Karpas-422 (cell line): ENCODE measurements at places on chromosomes 16 and 17. TPM values are rescaled to one million over a fixed set of nuclear protein-coding genes. Genes with fewer than 3 reads are reported as not detected.
A peak's percentile ranks its signal among the peaks of the same experiment; 100 is the strongest.

DNA sequence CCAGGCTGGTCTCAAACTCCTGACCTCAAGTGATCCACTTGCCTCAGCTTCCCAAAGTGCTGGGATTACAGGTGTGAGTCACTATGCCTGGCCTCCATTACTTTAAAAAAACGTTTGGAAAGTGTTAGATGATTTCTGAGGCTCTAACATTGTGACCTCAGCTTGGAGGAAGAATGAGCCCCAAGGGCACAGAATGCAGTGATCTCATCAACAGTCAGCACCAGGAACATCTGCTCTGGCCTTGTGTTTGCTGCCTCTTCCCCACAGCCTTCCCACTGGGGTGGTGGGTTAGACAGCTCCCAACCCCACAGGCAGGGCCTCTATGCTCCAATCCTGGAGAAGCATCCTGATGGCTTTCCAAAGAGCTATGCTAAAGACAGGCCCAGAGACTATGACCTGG lies 37.7 kb upstream of the SREBF1 start:
- no peak overlapping the region for H3K4me3 ChIP-seq
- DNase-seq, result no peak
- H3K27me3 ChIP-seq, result no peaks in the 10 kb centered on the region
- H3K27ac ChIP-seq, result no peak overlapping the region
- no peaks in the 10 kb centered on the region for H3K36me3 ChIP-seq

Gene NOL11
- 30.1 and 54.1 TPM in 2 replicates for total RNA-seq

GRCh38 chr17:27579897-27580321 lies 51.1 kb upstream of the LGALS9 start:
- H3K4me1 ChIP-seq, result no peaks in the 10 kb centered on the region
- H3K27me3 ChIP-seq, result no peaks in the 10 kb centered on the region
- no peaks in the 10 kb centered on the region for H3K36me3 ChIP-seq
- DNase-seq, result no peak
- H3K27ac ChIP-seq, result no peak overlapping the region

- peaks cover 20% of the 10 kb centered on the region for H3K4me1 ChIP-seq
- peaks cover 6% of the 10 kb centered on the region; the same call in 1 of the 2 replicates for H3K36me3 ChIP-seq
- H3K4me3 ChIP-seq, result no peak overlapping the region
- H3K27me3 ChIP-seq, result no peaks in the 10 kb centered on the region
- no peak for DNase-seq
These were observed 26.5 kb downstream of the SREBF1 start for GRCh38 chr17:17810084-17810894.

Gene PDE6G
- total RNA-seq, result 1.6 and 2.7 TPM in 2 replicates

DNA sequence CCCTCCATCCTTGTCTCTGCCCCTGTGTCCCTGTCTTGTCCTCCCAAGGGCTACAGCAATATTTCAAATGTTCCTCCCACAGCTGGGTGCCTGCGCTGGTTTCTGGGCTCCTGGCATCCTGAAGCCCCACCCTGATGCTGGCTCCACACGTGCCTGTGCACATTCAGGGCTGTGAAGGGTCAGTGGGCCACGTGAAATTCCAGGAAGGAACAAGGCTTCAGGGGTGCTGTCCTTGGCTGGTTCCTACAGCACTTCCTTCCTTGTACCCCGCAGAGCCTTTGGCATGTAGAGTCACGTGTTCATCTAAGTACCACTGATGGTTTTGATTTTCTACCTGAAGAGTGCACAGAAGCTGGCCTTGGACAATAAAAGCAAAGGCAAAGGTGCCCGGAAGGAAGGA lies 57.7 kb upstream of the NLK start:
- no peaks in the 10 kb centered on the region for H3K36me3 ChIP-seq
- no peak overlapping the region for H3K27ac ChIP-seq
- H3K4me3 ChIP-seq, result peak overlapping the region; percentile 42; the same call in 1 of the 2 replicates
- H3K4me1 ChIP-seq, result peaks cover 29% of the 10 kb centered on the region
- DNase-seq, result no peak
- H3K27me3 ChIP-seq, result no peaks in the 10 kb centered on the region

DNA sequence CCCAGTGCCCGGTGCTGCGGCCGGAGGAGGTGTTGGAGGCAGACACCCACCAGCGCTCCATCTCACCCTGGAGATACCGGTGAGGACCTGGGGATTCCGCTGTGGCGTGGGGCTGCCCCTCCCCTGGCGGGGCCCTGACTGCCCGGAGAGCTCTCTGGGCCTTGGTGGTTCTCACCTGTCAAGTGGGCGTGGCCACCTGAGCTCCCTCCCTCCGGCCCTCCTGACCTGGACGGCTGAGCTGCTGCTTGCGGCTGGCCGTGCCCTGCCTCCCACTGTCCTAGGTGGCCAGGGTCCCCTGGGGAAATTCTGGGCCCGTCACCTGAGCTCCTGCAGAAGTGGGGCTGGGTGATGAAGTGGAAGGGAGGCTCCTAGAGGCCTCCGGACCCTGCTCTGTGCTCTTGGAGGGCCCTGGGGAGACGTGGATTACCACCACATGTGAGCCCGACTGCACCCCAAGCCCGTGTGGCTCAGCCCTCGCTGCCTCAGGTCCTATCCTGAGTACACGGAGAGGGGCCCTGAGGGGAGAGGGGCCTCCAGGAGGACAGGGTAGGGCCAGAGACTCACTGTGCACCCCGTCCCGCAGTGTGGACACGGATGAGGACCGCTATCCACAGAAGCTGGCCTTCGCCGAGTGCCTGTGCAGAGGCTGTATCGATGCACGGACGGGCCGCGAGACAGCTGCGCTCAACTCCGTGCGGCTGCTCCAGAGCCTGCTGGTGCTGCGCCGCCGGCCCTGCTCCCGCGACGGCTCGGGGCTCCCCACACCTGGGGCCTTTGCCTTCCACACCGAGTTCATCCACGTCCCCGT lies 1.1 kb downstream of the IL17C start:
- H3K27me3 ChIP-seq, result no peaks in the 10 kb centered on the region
- 0 out of 2 replicates have a peak overlapping the region, but pooled peaks have one; percentile 0 for H3K4me3 ChIP-seq
- peak; percentile 73 for DNase-seq
- H3K36me3 ChIP-seq, result no peaks in the 10 kb centered on the region; the same call in 1 of the 2 replicates

DNA sequence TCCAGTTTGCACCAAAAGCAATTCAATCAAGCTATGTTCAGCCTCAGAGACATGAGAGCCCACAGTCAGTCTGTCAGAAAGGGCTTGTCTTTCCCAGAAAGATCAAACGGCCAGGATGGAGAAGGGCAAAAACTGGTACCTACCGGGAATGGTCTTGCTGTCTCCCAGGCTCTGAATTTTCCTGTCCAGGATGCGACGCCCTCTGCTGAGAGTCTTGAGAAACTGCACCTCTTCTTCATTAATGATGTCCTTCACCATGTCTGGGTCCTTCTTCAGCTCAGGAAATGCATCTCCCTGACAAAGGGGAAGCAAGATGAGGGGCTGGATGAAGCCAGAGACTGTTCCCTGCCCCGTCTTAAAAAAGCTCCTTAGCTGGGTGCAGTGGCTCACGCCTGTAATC lies 15.8 kb upstream of the EXOSC6 start:
- no peaks in the 10 kb centered on the region for H3K4me1 ChIP-seq
- no peak overlapping the region for H3K4me3 ChIP-seq
- H3K27me3 ChIP-seq, result no peaks in the 10 kb centered on the region
- peaks cover 47% of the 10 kb centered on the region for H3K36me3 ChIP-seq
- H3K27ac ChIP-seq, result no peak overlapping the region

- no peaks in the 10 kb centered on the region for H3K27me3 ChIP-seq
- H3K27ac ChIP-seq, result no peak overlapping the region
- H3K4me1 ChIP-seq, result no peaks in the 10 kb centered on the region
These were observed 25.1 kb downstream of the TBX4 start for GRCh38 chr17:61477204-61477834.

DNA sequence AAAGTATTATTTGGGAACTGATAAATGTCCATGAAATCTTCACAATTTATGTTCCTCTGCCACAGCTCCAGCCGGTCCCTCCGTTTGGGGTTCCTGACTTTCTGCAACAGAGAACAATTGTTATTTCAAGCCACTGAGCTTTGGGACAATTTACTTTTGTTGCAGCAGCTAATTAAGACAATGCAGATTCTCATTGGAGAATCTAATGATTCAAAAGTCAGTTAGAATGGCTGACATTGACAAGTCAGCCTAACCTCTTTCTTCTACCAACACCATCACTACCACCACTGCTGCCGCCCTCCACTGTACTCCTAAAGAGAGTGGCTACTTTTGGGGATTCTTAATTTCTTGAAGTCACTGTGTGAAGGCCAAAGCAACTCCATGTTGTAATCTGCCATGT lies 15.0 kb upstream of the HEATR6 start:
- no peaks in the 10 kb centered on the region for H3K27me3 ChIP-seq
- DNase-seq, result no peak
- H3K36me3 ChIP-seq, result no peaks in the 10 kb centered on the region
- peaks cover 58% of the 10 kb centered on the region for H3K4me1 ChIP-seq

Gene HSF5
- total RNA-seq, result 0.11 and 0.82 TPM in 2 replicates

DNA sequence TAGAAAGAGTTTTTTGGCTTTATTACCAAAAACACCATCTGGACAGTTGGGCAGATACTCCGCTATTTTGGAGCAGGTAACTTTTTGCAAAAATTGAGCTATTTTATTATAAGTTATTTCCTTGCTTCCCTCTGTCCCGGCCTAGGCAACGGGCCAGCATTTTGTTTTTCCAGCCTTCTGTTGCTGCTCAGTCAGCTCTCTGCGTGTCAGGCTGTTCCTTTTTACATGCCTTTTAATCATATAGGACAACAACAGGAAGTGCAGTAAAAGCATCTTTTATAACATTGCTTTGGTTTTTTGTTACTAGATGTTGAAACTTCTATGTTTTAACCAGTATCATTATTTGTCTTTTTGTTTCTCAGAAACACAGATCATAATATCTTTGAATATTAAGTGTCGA lies 30.4 kb downstream of the PPM1D start:
- peaks cover 16% of the 10 kb centered on the region for H3K4me1 ChIP-seq
- H3K4me3 ChIP-seq, result no peak overlapping the region
- H3K36me3 ChIP-seq, result peaks cover 3% of the 10 kb centered on the region; the same call in 1 of the 2 replicates
- no peaks in the 10 kb centered on the region for H3K27me3 ChIP-seq

DNA sequence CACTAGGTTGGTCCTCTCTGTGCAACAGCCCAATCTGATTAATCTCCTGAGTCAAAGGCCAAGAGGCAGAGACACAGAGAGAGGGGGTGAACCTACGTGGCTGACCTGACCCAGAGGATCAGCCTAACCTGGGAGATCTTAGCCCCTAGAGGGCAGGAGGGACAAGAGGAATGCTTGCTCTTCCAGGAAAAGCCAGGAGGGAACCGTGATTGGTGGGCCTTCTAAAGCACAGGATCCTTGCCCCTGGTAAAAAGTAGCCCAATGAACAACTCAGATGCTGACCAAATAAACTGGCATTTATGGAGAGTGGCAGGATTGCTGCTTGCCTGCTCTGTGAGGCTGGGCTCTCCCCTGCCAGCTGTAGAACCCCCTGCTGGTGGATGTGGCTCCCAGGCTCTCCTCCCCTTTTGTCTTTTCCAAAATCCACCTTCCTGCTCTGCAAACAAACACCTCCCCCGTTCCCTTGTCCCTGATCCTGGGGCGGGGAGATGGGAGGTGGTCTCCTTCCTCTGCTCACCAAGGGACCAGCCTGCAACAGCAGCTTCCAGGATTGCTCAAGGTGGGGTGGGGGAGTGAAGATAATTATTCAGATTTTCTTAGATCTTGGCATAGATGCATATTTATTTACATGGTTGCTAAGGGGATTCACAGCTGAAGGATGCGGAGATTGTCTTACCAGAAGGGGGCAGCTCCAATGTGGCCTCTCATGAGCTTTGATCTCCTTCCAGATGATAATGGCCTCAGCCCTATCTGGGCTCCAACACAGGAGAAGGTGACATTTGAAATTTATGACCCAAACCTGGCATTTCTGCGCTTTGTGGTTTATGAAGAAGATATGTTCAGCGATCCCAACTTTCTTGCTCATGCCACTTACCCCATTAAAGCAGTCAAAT lies 71.9 kb downstream of the SDR42E1 start:
- peaks cover 98% of the 10 kb centered on the region for H3K36me3 ChIP-seq
- no peaks in the 10 kb centered on the region for H3K4me1 ChIP-seq
- no peak overlapping the region for H3K27ac ChIP-seq
- no peaks in the 10 kb centered on the region for H3K27me3 ChIP-seq
- no peak overlapping the region for H3K4me3 ChIP-seq
